ENCODE measurements at places on chromosomes 2 and 18. TPM values are rescaled to one million over a fixed set of nuclear protein-coding genes. Genes with fewer than 3 reads are reported as not detected.
A peak's percentile ranks its signal among the peaks of the same experiment; 100 is the strongest.

IL37 gene
- total RNA-seq, result not detected

LAMA1 gene
- not detected for total RNA-seq

- H3K4me3 ChIP-seq, result no peak overlapping the region
- no peaks in the 10 kb centered on the region for H3K27me3 ChIP-seq
- H3K27ac ChIP-seq, result no peak overlapping the region
- DNase-seq, result no peak
- no peaks in the 10 kb centered on the region for H3K4me1 ChIP-seq
- H3K36me3 ChIP-seq, result no peaks in the 10 kb centered on the region
Measured at GRCh38 chr2:29583104-29583503, 338.3 kb downstream of the ALK start.

- H3K4me3 ChIP-seq, result no peak overlapping the region
- H3K4me1 ChIP-seq, result peaks cover 2% of the 10 kb centered on the region
- DNase-seq, result no peak
- peaks cover 2% of the 10 kb centered on the region for H3K36me3 ChIP-seq
Measured at GRCh38 chr2:237649541-237650454, 22.4 kb downstream of the LRRFIP1 start.

- H3K4me3 ChIP-seq, result no peak overlapping the region
- no peaks in the 10 kb centered on the region for H3K27me3 ChIP-seq
- peaks cover 3% of the 10 kb centered on the region for H3K36me3 ChIP-seq
- DNase-seq, result no peak
Measured at GRCh38 chr2:74759986-74760385, 73.9 kb upstream of the HK2 start.

DNA sequence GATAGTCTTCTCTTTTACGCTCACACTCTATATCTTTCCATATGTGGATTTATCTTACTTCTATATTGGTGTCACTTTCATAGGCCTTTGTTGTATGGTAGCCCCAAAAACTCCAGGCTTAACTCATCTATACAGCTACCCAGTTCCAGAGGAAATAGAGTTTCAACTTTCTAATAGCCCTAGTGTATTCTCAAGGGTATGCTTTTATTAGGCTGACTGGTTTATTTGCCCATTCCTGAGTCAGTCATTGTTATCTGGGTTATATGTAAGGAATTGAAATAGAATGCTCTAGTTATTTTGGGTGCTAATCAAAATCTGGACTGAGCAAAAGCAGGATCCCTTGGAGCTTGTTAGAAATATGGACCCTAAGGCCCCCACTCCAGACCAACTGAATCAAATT, 307.4 kb upstream of the KCNJ3 start:
- no peak overlapping the region for H3K4me3 ChIP-seq
- DNase-seq, result no peak
- no peaks in the 10 kb centered on the region for H3K36me3 ChIP-seq
- H3K27me3 ChIP-seq, result no peaks in the 10 kb centered on the region
- no peak overlapping the region for H3K27ac ChIP-seq
- no peaks in the 10 kb centered on the region for H3K4me1 ChIP-seq

DNA sequence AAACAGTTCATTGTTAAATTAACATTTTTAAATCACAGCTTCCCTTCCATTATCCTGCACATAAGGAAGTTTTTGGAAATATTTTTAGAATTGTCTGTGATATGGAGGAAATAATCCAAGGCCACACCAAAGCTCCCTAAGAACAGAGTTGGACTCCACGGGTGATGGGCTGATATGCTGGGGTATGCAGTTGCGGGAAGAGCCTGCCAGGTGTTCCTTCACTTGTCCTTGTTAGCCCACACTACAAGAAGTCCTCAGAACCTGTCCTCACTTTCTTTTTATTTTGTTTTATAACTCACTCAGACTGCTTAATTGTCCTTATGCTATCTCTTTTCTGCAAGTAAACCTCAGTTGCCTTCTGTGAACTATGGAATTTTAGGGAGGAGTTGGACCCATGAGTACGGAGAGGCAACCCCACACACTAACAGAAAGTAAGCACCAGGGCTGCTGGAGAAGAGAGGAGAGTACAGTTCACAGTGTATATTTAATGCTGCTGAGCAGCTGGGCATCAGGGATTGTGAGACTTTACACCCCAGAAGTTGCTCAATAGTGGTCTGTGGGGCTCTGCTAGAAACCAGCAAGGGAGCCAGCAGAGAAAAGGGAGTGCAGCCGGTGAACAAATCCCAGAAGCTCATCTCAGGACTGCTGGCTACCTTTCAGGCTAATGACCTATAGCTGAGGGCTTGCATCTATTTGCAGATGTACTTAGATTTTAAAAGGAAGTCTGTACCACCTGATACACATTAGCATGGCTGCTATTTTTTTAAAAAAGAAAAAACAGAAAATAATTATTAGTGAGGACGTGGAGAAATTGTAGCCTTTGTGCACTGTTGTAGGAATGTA, 280.1 kb upstream of the STON1 start:
- H3K36me3 ChIP-seq, result no peaks in the 10 kb centered on the region
- no peak for DNase-seq
- H3K4me3 ChIP-seq, result no peak overlapping the region
- peaks cover 17% of the 10 kb centered on the region for H3K4me1 ChIP-seq
- no peaks in the 10 kb centered on the region for H3K27me3 ChIP-seq

DNA sequence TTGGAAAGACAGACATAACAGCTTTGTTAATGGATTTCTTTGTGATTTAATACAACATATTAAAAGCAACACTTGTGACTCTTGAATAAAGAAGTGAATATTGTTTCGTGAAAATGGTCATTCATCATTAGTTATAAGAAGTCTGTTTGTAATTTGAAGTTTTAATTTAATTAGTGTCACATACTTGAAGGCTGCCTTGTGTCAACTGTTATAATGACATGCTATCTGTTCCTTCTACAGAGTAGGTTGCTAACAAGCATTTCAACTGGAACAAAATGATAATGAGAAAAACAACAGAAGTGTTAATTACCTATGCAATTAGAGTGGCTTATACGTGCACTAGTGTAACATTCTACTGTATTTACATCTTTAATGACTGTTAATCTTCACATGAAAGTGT, 624.7 kb downstream of the LRP1B start:
- no peak overlapping the region for H3K4me3 ChIP-seq
- H3K4me1 ChIP-seq, result no peaks in the 10 kb centered on the region
- no peaks in the 10 kb centered on the region for H3K27me3 ChIP-seq
- no peak overlapping the region for H3K27ac ChIP-seq
- DNase-seq, result no peak
- no peaks in the 10 kb centered on the region for H3K36me3 ChIP-seq

DNA sequence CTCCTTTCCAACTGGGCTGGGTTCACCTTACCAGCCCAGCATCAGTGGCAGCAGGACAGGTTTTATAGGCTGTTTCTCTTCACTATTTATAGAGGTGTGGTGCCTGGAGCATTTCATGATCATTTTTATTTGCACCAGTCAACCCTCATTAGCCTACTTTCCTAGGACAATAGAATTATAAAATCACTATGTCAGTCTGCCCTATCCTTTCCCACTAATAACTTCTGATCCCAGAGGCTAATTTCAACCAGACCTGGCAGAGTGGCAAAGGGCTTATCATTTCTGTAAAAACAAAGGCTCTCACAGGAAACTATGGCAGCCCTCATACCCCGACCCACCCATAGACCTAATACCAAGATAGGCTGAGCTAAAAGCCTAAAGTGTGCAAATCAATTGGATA, 243.5 kb upstream of the TMEFF2 start:
- DNase-seq, result no peak
- no peak overlapping the region for H3K27ac ChIP-seq
- no peaks in the 10 kb centered on the region for H3K4me1 ChIP-seq
- no peaks in the 10 kb centered on the region for H3K27me3 ChIP-seq
- no peaks in the 10 kb centered on the region for H3K36me3 ChIP-seq
- H3K4me3 ChIP-seq, result no peak overlapping the region

DNA sequence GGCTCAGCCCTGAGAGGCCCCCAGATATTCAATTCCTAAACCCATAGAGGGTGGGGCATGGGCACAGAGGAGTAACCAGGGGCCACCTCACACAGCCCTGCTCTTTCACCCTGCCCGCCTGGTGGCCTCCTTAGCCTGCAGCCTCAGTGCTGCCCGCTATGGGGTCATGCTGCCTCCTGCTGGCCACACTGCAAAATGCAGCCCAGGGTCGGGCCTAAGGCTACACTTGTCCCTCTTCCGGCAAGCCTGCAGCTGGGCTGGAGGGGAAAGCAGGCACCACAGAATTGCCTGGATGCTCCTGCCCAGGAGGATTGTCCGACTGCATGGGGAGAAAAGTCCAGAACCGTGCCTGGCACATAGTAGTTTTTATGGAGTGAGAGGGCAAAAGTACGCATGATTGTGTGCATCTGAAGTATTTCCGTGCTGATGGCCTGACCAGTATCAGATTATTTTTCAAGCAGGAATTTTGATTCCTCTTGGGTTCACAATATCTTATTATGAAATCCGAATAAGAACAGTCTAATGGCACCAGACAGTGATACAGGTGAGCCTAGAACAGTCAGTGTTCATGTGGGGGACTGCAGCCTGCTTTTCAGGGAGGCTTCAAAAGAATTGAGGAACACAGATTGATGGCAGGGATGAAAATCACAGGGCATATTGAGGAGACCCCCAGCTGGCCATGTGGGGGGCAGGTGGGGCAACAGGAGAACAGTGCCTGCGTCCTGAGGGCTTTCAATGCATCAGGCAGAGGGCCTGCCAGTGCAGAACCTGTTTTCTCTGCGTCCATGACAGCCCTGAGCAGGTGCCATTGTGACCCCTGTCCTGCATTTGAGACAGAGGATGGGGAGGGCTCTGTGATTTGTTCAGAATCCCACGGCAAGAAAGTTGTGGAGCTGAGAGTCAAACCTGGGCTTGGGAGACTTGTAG, 51.2 kb upstream of the ALPP start:
- H3K4me3 ChIP-seq, result no peak overlapping the region
- no peak overlapping the region for H3K27ac ChIP-seq
- H3K27me3 ChIP-seq, result no peaks in the 10 kb centered on the region
- peak; percentile 92 for DNase-seq
- peaks cover 11% of the 10 kb centered on the region for H3K4me1 ChIP-seq

- H3K27me3 ChIP-seq, result peaks cover 77% of the 10 kb centered on the region
- peaks cover 22% of the 10 kb centered on the region for H3K4me1 ChIP-seq
- peak; percentile 46 for DNase-seq
Measured at GRCh38 chr18:57429167-57430078, 5.8 kb upstream of the ONECUT2 start.

DNA sequence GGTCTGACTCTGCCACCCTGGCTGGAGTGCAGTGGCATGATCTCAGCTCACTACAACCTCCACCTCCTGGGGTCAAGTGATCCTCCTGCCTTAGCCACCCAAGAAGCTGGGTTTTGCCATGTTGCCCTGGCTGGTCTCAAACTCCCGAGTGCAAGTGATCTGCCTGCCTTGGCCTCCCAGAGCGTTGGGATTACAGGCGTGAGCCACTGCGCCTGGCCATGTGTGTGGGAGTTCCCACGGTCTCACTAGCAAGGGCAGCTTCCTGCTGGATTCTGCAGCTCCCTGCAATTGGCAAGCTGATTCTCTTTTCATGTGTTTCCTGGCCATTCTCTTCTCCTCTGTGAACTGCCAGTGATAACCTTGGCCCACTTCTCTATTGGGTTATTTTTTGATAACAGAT, 84.0 kb downstream of the USP40 start:
- no peaks in the 10 kb centered on the region for H3K4me1 ChIP-seq
- no peak for DNase-seq
- no peaks in the 10 kb centered on the region for H3K27me3 ChIP-seq
- no peak overlapping the region for H3K27ac ChIP-seq
- H3K36me3 ChIP-seq, result peaks cover 1% of the 10 kb centered on the region

GRCh38 chr2:179622112-179622511, 239.3 kb downstream of the ZNF385B start:
- no peaks in the 10 kb centered on the region for H3K4me1 ChIP-seq
- no peak for DNase-seq
- H3K36me3 ChIP-seq, result no peaks in the 10 kb centered on the region
- H3K27me3 ChIP-seq, result peaks cover 8% of the 10 kb centered on the region
- no peak overlapping the region for H3K4me3 ChIP-seq

GRCh38 chr2:53347269-53347668, 420.3 kb upstream of the CHAC2 start:
- no peak overlapping the region for H3K27ac ChIP-seq
- H3K4me1 ChIP-seq, result no peaks in the 10 kb centered on the region
- no peak for DNase-seq
- no peaks in the 10 kb centered on the region for H3K36me3 ChIP-seq
- peaks cover 6% of the 10 kb centered on the region for H3K27me3 ChIP-seq

DNA sequence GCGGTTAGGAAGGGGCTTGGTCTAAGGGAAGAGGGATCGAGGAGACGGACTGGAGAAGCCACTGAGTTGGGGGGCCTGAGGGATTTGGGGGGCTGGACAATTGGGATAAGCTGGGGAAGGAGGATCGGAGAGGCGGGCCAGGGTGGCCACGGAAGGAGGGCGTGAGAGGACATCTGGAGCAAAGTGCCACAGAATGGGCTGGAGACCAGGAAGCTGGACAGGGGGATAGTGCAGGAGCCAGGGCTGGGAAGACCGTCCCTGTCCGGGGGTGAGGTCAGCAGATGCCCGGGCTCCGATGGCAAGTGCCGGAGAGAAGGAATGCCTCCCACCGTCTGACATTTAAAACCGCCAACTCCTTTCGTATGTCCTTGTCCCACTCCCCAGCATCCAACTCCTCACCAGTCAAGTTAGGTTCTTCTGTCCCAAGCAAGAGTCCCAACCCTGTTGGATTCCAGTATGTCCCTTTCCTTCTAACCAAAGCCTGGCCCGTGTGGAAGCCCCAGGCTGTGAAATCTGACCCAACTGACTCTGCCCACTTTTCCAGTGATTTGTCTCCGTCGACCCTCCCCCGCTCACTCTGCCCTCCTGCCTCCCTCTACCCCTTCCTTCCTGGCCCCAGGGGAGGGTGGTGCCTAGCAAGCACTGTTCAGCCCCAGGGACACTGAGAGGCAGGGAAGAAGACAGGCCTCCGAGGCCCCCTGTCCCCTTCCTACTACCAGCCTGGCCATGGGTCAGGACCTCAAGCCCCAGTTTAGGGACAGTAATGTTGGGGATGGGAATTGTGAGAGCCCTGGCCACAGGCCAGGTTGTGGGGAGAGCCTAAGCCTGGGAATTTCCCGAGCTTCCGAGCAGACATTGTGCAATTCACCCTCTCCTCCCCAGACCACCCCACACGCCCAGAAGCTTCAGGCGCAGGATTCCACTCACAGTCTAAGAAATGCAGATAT, 31.5 kb upstream of the TMBIM1 start:
- H3K27ac ChIP-seq, result no peak overlapping the region
- H3K4me1 ChIP-seq, result peaks cover 39% of the 10 kb centered on the region
- H3K27me3 ChIP-seq, result peaks cover 4% of the 10 kb centered on the region
- no peaks in the 10 kb centered on the region for H3K36me3 ChIP-seq
- peak overlapping the region; percentile 78 for H3K4me3 ChIP-seq

DNA sequence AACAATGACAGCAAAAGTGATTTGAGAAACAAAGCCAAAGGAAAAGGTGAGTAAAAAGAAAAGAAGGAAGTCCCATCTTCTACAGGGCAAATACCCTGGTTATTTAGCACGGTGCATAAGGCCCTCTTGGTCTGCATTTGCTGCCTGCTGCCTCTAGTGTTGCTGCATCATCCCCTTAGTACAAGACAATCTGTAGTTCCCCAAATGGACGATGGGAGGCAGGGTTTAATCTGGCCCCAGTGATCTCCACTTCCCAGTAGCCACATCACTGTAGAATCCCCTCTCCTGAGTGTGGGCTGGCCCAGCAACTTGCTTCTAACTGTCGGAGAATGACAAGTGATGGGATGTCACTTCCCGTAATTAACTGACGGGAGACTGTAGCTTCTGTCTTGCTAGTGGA, 85.1 kb downstream of the CTAGE1 start:
- no peaks in the 10 kb centered on the region for H3K27me3 ChIP-seq
- H3K4me1 ChIP-seq, result no peaks in the 10 kb centered on the region
- no peak overlapping the region for H3K27ac ChIP-seq
- DNase-seq, result no peak
- H3K36me3 ChIP-seq, result no peaks in the 10 kb centered on the region
- no peak overlapping the region for H3K4me3 ChIP-seq
